Activated CD8-positive, alpha-beta memory T cell treated with anti-CD3 and anti-CD28 coated beads for 1 hour (primary cell): ENCODE measurements at places on chromosomes 3 and 15.
A peak's percentile ranks its signal among the peaks of the same experiment; 100 is the strongest.

DNA sequence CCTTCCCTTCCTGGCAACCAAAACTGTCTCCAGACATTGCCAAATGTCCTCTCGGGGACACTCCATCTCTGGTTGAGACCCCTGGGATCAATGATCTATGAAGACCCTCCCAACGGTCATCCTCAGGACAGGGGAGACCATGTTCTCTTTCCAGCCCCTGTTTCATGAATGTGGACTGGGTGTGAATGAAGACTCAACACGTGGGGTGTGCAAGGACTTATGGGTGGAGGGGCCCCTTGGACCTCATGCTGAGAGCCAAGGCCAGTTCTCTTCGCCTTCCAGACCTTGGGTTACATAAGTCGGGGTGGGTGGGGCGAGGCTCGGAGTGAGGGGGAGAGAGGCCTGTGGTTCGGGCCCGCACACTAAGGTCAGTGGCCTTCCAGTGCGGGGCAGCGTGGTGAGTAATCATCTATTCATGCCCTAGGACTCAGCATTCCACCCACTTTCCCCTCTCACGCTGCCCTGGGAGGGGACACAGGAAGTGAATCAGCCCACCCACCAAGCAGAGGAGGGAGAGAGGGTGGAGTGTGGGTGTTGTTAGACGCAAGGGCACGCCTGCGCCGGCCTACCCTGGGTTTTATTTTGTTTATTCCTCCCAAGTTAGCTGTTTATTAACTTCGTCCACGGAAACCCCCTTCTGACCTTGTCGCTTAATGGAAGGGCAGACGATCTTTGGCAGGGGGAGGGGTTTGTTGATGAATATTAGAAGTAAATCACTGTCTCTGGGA is 6.7 kb downstream of the PAQR5 start:
- DNase-seq: no peak

DNA sequence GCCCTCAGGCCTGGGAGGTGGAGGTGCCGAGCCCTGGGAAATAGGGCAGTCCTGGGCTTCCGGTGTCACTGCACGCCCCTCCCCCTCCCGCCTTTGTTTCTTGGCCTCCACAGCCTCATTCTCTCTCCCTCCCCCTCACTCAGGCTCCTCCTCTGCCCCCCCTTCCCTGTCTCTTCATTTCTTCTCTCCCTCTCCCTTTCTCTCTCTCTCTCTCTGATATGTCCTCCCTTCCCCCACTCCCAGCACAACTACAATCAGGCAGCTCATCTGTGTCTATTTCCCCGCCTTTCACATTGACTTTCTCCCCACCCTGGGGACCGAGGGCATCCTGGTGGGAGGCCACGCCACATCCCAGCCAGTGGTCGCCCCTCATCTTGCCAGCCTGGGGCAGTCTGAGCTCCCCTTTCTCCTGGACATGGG is 40.2 kb downstream of the IDH2 start:
- DNase-seq: no peak

DNA sequence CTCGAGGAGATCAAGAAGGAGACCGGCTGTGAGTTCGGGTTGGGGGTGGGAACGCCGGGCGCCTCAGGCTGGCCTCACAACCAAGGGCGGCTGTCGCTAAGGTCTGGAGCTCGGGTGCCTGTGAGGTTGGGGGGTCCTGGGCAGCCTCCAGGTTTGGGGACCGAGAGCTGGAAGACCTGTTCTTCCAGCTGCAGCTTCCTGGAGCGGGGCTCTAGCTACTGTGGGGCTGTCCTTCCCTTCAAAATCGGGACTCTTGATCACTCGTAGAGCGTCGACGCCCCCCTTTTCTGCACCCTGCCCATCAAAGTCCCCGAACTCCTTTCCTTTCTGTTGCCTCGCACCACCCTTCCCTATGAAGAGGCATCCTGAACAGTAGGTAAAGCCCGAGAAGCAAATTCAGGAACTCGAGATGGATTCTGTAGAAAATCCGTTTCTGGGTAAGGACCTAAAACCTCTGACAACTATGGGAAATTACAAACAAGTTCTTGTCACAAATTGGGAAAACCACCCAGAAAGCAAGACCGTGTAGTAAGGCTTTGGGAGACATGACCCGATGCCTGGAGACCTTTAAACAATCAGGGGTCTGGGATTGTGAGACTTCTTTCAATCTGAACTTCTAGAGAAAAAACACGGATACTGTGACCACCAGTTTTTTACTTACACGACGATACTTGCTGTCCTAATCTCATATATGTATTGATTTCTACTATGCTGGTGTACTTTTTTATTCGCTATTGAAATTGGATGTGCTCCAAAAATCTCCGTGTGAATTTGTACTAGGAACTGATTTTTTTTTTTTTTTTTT is 556 bp downstream of the CHP1 start:
- no peak for DNase-seq

- no peak for DNase-seq
Observed at GRCh38 chr15:35630532-35630931, 84.6 kb upstream of the DPH6 start.

DNA sequence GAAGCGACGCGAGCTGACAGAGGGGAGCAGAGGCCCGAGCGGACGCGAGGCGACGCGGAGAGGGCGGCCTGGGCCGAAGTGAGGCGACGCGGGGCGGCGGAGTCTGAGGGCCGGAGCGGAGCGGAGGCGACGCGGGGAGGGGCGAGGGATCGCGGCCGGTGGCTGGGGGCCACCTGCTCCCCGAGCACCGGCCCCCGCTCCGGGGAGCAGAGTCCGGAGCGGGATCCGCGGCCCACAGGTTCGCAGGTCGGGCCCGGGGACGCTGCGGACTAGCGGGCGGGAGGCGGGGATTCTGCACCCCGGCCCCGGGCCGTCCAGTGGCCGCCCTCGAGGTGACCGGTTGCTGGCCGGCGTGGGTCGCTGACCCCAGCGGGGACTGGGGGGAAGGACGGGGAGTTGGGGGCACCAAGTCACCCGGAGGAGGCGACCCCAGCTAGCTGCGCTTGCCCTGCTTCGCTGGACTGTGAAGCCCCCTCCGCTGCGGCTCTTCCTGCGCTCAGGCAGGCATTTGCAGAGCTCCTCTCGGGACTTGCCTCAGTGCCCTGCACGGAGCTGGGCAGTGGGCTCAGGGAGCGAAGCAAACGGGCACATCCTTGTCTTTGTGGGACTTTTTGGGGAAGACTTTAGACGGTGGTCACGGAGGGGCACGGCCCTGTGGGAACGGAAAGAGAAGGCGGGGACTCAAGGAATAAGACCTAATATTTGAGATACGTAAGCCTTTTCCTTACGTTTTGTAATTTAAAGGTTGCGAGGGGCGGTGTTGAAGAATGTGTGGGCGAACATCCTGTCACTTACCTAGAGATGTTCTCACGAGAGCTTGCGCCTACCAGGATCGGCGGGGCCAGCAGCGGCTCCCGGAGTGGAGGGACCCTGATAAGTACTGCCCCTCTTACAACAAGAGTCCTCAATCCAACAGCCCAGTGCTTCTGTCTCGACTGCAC is 566 bp downstream of the HMCES start:
- peak; percentile 14 for DNase-seq

- DNase-seq: no peak
Observed at GRCh38 chr3:23235264-23235663, 32.1 kb downstream of the UBE2E2 start.

- DNase-seq: no peak
Observed at GRCh38 chr3:136207489-136208115, 11.5 kb upstream of the MSL2 start.

GRCh38 chr3:62103531-62103930 is 269.8 kb downstream of the FEZF2 start:
- no peak for DNase-seq

DNA sequence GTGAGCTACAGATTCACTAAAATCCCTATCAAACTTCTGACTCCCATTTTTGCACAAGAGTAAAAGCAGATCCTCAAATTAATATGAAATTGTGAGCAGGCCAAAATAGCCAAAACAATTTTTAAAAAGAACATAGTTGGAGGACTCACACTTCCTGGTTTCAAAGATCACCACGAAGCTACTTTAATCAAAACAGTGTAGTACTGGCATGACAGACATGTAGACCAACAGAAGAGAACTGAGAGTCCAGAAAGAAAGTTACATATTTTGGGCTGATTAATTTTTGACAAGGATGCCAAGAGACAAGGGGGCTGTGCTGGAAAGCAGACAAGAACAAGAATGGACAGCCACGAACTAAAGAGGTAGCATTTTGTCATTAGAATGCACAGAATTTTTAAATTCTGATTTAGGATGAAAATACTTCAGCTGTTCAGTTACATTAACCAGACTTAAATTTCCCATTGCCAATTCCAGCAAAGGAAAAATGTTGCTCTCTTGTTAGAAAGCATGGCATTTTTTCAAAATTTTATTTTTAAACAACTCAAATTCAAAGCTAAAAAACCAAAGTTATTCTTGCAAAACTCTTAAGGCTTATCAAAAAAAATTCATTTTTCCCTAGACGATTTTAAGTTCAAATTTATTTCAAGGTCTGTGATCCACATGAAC is 14.0 kb downstream of the RYK start:
- DNase-seq: no peak

DNA sequence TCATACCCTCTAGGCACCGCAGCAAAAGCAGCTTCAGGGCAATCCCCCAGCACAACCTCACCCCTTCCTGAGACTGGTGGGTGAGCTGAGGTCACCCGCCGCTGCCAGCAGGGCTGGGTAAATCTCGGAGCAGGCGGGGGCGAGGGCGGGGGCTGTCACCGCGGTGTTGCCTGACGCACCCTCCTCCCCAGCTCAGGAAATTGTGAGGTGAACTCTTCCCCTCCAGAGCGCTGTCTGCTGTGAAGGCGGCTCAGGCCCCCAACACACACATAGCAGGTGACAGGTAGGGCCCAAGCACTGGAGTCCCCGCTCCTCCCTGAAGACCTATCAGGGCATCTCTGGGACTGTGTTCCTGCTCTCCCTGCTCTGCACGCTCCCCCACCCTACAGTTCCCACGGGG is 30.2 kb upstream of the FURIN start:
- DNase-seq: peak; percentile 85

DNA sequence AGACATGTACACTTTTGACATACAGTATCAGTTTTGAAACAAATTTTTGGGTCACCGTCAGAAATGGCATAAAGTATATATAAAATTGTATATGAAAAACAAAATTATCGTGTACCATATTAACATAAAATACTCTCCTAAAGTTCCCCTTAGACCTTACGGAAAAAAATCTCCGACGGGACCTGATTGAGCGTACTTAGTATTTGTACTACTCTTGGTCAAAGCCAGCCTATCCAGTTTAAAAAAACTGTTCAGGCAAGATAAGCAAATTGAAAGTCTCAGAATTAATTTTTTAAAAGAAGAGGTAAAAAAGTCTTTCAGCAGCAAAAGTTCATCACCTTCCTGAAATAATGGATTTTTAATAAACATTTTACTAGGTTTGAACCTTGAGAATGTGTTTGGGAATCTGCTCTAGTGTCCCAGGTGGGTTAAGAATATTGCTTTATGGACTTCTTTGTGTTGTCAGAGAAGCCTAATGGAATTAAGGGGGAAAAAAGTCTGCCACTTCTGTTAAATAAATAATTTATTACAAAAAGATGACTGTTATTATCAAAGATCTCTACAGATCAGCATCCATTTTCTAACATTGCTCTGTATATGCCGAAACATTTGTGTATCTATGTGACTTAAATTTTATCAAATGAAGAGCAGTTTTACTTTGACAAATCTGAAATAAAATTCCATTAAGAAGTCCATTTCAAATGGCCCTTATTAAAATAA is 48.6 kb downstream of the ZBTB20 start:
- no peak for DNase-seq

GRCh38 chr3:37619568-37619967 is 242.1 kb upstream of the CTDSPL start:
- no peak for DNase-seq

GRCh38 chr15:25785641-25786025 is 77.5 kb downstream of the ATP10A start:
- no peak for DNase-seq

DNA sequence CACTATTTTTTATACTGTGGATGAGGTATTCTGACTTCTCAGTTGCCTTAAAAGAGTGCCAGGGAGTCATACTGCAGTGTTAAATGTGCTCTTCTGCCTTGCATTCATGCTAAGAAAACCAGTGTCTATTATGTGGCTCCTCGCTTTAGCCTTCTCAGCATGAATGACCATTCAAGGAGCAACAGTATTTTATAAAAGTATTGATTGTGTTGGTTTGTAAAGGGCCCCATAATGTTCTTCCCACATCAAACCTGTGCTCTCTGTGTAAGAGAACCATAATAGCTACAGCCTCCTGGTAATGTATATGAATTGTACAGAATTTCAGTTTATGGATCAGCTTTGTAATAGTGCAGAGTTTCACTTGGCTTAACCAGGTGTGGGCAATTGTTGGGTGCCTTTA is 316.4 kb downstream of the CNTN4 start:
- DNase-seq: no peak

- DNase-seq: no peak
Observed at GRCh38 chr3:18703798-18704197, 278.7 kb upstream of the SATB1 start.

GRCh38 chr3:98010194-98010882 is 24.8 kb downstream of the GABRR3 start:
- no peak for DNase-seq

DNA sequence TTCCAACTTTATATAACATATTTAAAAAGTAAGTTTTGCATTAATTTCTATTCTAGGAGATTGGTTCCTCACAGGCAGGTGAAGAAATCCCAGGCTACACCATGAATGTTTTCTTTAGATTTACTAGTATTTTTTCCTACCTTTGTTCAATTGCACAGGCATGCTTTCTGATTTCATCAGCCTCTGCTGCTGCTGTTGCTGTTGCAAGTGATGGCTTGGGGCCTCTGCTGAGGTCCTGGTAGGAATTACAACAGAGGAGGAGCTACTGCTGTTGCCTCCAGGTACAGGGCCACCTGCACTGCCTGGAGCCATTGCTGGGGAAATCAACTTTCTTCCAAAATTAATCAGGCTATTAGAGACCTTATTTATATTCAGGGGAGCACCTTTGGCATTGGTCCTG is 353.3 kb downstream of the PLCL2 start:
- no peak for DNase-seq

DNA sequence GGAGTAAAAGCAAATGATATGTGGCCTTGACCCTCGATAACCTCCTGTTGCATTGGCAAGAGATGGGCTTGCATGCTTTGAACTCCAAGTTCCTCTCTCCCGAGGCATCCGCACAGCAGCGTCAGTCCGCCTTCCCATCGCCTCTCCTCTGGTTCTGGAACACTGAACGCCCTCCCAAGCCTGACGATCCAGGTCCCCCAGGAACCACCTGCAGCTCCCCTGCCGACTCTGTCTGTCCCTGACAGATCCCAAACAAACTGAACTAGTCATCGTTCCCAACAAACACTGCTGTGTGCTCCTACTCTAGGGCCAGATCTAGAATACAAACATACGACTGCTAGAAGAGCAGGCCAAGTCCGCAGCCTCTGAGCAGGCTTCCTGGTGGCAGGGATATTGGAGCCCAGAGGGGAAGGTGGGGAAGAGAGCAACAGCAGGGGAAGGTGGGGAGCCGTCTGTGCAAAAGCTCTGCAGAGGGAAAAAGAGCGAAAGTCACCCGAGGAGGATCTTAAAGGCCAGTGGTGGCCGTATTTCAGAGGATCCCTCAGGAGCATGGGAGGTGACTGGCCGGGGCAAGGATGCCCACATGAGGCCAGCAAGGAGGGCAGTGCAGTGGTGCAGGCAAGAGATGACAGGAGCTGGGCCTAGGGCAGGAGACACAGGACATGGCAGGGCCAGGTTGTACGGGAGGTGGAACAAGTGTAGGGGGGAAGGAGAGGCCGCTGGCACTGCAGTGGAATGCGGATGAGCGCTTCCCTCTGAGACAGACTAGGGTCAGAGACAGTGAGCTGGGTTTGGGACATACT is 50.8 kb downstream of the PCSK6 start:
- DNase-seq: no peak

- no peak for DNase-seq
Observed at GRCh38 chr3:42752441-42752840, 20.6 kb downstream of the CCDC13 start.

- no peak for DNase-seq
Observed at GRCh38 chr3:114363554-114364202, 69.8 kb downstream of the TIGIT start.
